Caco-2 (cell line): ENCODE measurements at places on chromosomes 12 and 14.

DNA sequence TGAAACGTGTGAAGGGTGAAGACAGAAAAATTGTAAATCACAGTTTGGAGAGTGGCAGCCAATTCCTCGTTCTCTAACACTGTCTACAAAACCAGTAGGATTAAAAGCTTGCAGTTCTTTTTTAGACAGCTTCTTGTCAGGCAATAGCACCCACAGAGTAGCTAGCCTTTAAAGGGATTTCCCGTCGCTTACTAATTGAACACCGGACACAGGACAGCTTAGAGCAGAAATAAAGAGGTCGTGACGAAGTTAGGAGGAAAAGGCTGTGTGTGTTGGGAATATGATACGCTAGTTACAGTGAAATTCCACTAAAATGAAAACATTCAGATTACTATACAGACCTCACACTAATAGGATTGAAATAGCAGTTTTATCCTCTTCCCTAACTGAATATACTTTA is 149.1 kb upstream of the FLRT2 start:
- DNase-seq, result no peak

- DNase-seq, result no peak
These were observed 37.1 kb downstream of the SLC8B1 start for GRCh38 chr12:113297621-113298471.

- no peak for DNase-seq
These were observed 58.0 kb downstream of the PAPLN start for GRCh38 chr14:73295198-73295796.

- no peak for DNase-seq
These were observed 214.7 kb upstream of the FLRT2 start for GRCh38 chr14:85315290-85315689.

- DNase-seq, result no peak
These were observed 7.5 kb upstream of the MANSC4 start for GRCh38 chr12:27787559-27787958.

- no peak for DNase-seq
These were observed 52.2 kb upstream of the TRHDE start for GRCh38 chr12:72219937-72220336.
